ENCODE measurements at places on chromosomes 5 and 9.

DNA sequence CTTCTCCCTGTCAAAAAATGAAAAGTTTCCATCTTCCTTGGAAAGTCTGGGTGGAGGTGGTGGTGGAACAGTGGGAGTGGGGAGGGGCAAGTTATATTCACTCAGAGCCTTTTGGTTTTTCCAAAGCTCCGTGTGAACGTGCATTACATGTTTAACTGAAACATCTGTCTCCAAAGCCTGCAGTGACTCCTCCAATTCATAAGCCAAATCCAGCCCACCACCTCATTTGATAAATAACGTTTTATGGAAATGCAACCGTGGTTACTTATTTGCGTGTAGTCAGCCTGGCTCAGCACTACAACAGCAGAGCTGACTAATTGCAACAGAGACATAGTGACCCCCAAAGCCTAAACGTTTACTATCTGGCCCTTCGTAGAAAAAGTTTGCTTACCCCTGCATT, 13.9 kb downstream of the TNFSF8 start:
- DNase-seq: no peak

DNA sequence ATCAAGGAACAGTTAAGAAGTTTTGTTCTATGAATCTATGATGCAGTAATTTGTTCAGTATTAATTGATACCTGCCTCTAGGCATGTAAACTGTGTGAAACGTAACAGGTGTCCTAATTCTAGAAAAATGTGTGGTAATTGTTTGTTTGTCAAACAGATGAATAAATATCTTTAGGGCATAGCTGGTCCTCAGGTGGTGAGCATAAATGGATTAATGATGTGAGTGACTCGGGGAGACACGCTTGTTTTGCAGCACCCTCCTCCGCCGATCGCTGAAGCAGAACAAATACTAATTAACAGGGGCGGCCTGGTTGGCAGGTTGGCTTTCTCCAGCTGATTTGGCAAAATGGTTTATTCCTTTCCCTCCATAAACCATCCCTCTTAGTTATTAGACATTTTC, 88.8 kb downstream of the TLE4 start:
- DNase-seq: peak; percentile 53

GRCh38 chr9:37407468-37407867, 15.0 kb upstream of the GRHPR start:
- no peak for DNase-seq

GRCh38 chr5:103943230-103943629, 380.6 kb upstream of the NUDT12 start:
- DNase-seq: no peak

DNA sequence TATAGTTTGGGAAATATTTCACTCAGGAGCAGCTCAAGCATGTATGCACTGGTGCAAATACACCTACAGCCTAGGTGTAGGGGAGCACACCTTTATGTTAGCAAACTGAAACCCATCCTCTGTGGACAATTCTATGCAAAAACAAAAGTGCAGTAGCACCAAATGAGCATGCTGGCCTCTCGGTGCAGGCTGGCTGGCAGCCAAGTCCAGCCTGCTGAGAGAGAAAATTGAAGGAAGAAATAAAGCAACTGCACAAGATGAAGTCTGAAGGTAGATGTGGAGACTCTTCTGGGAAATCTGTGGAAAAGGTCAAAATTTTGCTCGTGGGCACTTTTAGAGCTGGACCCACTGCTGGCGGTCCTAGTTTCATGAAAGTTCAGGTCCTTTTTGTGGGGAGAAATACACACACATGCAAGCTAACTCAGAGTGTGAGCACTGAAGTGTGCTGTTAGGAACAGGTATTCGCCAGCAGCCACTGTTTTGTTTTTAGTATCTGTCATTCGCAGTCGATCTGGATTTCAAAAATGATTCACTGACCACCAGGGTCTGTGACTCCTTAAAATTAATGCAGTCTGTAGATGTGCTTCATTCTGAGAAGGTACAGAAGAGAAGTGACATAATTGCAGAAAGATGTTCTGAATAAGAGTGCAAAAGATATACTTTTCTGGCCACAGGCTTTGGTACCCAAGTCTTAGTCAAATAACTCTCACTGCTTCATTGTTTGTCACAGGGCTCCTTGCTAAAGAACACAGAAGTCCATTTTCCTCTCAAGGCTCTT, 281.7 kb downstream of the PARP8 start:
- DNase-seq: no peak

DNA sequence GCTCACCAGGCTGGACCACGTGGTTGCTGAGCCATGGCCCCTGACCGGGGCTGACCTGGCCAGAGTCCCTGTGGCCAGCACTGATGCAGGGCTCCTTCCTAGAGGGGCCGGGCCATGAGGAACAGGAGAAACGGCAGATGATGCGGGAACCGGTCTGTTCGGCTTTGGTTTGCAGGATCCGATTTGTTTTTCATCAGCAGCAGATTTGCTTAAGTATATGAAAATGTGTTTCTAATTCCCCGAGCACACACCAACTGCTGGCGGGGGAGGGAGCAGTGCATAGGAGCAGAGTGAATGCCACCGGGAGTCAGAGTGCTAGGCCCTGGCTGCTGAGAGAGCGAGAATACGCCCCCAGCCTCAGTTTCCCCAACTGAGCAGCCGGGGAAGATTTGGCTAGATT, 13.6 kb downstream of the NTNG2 start:
- DNase-seq: no peak

GRCh38 chr9:79395755-79396154, 176.0 kb upstream of the TLE4 start:
- DNase-seq: peak; percentile 37

- DNase-seq: no peak
These were observed 513.0 kb upstream of the ADAMTS16 start for GRCh38 chr5:4627131-4627530.

- DNase-seq: no peak
These were observed 172.4 kb downstream of the DENND1A start for GRCh38 chr9:123757547-123757946.

DNA sequence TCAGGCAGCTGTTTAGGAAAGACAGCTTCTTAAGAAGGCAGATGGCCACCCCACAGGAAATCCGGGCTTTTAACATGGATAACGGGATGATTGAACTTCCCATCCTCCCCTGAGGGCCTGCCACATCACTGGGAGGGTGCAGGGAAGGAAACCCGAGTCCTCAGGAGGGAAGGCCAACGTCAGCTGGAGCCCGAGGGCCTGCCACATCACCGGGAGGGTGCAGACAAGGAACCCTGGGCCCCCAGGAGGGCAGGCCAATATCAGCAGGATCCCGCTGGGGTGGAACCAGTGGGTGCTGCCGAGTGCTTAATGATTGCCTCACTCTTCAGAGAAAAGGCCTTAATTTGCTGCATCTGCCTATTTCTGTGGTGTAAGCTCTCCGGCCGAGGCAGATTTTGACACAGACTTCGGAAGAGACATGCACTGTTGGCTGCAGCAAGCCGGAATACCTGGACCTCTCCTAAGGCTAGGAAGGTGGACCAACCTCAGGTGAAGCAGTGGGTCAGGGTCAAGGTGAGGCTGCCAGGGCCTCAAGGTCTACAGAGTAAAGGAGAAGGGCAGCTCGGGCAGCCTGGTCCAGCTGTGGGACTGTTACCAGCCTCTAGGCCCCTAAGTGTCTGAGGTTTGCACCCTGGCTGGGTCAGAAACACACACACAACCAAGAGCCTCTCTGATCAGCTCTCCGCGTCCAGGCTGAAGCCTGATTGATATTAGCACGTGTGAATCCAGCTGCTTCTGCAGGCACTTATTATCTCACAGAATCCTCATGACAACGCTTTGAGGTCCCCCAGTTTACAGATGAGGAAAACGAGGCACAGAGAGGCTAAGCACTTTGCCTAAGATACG, 14.8 kb upstream of the COL5A1 start:
- DNase-seq: no peak

DNA sequence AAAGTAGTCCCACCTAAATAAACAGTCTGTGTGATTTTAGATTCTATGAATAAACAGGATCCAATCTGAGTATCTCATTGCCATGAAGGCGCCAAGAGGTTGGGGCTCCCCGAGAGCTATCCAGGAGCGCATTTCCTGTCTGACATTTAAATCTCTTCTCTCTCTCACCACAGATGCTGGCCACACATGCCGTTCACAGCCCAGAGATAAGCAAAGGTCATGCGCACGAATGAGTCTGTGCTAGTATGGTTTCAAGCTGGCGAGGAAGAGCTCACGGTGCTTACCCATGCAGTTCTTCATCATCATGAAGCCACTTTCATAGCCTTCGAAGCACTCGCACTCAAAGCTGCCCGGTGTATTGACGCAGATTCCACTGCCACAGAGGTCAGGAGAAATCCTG, 199.4 kb downstream of the FBN2 start:
- DNase-seq: no peak

- DNase-seq: no peak
These were observed 426.8 kb downstream of the MAN2A1 start for GRCh38 chr5:110116539-110116938.
